ENCODE measurements at places on chromosomes 2 and 18.

DNA sequence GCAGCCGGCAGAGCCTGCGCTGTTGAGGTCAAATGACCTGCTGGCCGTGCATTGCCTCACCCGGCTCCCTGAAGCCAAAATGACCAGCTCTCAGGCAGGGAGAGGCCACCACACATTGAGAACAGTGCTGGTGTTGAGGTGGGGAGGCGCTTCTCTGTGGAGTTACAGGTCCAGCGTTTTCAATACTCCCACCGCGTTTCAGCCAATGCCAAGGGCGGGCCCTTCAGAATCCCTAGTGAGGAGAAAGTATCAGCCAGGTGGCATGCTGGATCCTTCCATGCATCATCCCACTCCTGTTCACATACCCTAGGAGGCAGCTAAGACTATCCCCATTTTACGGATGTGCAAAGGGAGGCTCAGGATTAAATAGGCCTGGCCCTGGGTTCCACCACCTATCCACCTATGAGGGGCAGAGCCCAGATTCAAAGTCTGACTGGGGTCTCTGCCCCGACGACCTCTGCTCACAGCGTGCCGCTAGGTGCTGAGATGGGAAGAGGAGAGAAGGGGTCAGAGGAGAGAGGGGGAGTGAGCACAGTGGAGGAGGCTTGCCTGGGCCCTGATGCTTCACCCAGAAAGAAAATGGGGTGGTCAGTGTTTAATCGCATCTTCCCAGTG lies 137.6 kb upstream of the ID2 start:
- DNase-seq = no peak

DNA sequence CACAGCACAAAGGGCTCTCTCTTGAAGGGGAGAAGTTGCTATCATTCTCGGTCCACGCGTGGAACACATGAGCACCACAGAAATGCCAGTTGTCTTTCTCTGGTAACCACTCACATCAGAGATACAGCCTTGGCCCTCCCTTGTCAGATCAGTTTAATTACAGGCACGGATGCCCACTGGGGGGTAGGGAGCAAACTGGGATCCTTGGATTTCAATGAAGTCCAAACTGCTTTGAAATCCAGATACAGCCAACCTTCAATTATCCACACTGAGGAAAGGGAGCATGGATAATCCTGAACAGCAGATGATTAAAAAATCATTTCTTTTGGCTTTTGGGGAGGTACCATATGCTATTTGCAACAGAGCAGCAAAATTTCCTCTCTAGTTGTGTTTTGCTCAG lies 63.7 kb upstream of the DAPL1 start:
- no peak for DNase-seq

GRCh38 chr2:120283649-120284048 lies 31.0 kb downstream of the RALB start:
- no peak for DNase-seq

GRCh38 chr2:164625378-164625971 lies 4.2 kb upstream of the GRB14 start:
- DNase-seq = peak; percentile 16

- no peak for DNase-seq
Observed at GRCh38 chr2:230777721-230778120, 65.1 kb downstream of the CAB39 start.

GRCh38 chr2:206918263-206918662 lies 21.1 kb upstream of the CPO start:
- DNase-seq = no peak

GRCh38 chr2:138922973-138923563 lies 142.9 kb upstream of the NXPH2 start:
- DNase-seq = no peak

DNA sequence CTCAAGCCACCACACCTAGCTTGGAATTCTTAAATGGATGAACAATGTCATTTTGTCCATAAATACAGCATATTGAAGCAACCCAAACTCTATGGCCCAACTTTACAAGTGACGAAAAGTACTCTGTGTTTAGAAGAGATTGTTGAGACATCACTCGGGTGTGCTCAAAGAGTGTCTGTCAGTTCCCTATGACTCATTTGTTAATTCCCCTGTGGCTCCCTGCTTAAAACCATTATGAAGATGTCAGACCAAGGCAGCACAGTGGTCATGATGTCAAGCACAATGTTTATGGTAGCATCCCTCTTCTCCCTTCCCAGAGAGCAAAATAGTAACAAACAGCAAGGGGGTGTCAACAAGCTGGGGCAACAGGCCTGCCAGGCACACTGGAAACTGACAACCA lies 3.0 kb downstream of the LYG1 start:
- DNase-seq = no peak

DNA sequence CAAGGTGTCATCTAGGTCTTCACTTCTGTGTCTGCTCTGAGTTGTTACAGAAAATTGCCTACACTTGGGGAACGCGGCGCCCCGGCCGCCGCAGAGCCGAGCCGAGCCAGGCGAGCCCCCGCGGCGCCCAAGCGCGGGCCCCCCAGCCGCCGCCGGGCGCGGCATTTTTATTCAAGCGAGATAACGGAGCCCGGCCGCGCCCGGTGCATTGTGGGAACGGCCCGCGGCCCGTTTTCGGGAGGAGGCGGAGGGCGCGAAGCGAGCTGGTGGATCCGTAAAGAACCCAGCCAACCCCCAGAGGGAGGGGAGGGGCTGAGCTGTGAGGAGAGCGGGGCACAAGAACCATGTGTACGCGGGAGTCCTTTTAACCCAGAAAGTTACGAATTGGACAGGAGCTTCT lies 191.8 kb downstream of the FTCDNL1 start:
- DNase-seq = no peak

- no peak for DNase-seq
Observed at GRCh38 chr2:88500691-88501090, 48.2 kb upstream of the FOXI3 start.

GRCh38 chr2:144429396-144430112 lies 90.4 kb downstream of the ZEB2 start:
- no peak for DNase-seq

GRCh38 chr2:77713412-77713811 lies 191.2 kb upstream of the LRRTM4 start:
- DNase-seq = no peak

- no peak for DNase-seq
Observed at GRCh38 chr2:210584834-210585233, 28.4 kb downstream of the CPS1 start.

GRCh38 chr18:40088130-40088529 lies 1866.9 kb upstream of the PIK3C3 start:
- DNase-seq = no peak

DNA sequence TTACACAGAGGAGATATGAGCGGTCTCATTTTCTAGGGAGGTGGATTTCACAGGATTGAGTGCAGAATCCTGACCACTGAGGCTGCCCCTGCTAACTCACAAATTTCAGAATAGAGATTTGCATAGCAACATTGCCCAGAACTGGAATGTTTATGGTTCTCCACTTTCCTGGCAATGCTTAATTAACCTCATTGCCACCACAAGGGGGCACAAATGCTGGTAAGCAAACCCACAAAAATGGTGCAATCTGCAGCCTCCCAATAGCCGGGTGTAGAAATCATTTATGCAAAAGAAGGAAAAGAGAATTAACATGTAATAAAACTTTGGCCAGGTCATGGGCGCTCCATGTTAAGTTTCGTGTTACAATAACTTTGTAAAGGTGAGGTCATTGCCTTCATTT lies 112.4 kb downstream of the CYRIA start:
- no peak for DNase-seq

DNA sequence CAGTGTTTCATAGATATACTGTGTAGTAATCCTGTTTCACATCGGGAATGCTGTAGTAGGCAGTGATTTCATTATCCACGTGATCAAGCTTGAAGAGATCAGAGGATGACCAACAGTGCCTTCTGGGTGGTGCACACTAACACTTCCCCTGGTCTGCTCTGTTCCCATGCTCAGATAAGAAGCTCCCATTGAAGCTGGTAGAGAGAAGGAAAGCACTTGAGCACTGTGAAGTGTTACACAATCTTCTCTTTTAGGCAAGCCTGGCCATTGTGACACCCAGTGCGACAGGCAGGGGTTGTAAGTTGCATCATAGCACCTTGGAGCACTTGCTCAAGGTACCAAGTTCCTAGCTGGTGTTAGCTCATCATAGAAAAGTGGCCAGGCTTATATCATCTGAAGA lies 30.6 kb upstream of the GPD2 start:
- no peak for DNase-seq

DNA sequence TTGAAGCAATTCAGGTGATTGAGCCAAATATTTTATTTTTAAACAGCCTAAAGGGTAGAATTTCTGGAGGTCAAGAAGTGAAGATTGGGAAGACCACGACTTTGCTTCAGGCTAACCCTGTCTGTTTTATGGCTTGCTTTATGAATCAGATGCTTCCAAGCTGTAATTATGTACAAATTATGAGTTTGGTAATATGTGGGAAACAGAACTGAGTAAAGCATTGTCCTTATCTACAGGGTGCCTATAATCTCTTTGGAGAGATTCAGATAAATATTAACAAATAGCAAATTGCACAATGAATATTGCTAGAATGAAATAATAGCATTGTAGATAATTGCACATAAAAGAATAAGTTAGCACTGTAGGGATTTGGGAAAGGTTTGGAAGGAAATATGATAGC lies 539.4 kb upstream of the CDH2 start:
- no peak for DNase-seq

DNA sequence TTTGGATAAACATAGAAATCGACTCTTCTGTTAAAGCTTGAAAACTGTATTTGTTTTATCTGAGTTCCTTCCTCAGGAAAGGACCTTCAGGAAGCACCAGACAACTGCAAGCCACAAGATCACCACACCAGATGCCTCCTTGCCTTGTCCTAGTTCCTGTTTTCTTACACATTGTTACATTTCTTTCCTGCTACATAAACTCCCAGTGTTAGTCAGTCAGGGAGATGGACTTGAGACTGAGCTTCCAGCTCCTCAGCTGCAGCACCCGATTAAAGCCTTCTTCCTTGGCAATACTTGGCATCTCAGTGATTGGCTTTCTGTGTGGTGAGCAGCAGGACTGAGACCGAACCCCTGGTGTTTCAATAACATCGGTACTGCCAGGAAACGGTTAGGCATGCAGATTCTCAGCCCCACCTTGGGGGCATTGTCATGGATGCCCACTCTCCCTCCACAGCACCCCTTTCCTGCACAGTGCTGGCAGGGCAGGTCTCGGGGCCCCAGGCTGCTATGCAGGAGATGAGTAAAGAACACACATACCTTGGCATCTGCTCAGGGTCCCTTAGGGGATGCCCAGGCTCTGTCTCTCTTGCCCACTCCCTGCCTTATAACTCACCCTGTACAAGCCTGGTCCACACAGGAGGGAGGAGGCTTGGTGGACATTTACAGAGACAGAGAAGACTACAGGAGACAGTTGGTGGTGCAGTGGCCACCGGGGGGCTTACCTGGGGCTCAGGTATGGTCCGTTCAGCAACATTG lies 32.6 kb downstream of the ANKMY1 start:
- DNase-seq = no peak

DNA sequence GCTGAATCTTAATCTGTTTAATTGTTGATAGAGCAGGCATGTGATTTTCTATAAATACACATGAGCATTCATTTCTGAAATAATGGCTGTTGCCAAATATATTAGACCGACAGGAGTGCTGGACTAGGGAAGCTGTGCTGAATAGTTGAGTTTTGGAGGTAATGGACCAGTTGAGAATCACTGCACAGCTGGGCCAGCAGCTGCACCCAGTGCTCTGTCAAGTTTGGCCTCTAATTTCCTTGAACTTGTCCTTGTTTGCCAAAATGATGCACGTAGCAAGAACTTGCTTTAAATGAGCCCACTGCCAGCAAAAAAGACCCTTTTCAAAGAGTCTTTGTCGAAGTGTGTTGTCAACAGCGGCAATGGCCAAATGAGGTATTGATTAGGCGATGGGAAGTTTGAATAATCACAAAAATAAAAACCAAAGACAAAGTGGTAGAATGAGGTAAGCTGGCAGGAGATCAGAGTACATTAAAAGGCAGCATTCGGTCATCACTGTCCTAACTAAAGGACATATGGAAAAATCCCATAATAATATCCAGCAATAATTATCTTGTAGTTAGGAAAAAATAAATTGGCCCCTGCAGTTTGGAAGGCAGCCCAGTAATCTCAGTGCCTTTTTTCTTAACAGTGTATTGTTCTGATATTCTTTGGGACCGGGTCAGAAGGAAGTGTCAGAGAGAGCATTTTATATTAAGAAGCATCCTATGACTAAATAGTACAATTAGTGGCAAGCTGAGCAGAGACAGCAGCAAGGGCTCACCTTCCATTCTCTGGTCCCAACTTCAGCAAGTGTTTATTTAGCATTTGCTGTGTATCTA lies 126.2 kb downstream of the RAPGEF4 start:
- no peak for DNase-seq

- no peak for DNase-seq
Observed at GRCh38 chr2:167946441-167946841, 301.0 kb downstream of the STK39 start.

DNA sequence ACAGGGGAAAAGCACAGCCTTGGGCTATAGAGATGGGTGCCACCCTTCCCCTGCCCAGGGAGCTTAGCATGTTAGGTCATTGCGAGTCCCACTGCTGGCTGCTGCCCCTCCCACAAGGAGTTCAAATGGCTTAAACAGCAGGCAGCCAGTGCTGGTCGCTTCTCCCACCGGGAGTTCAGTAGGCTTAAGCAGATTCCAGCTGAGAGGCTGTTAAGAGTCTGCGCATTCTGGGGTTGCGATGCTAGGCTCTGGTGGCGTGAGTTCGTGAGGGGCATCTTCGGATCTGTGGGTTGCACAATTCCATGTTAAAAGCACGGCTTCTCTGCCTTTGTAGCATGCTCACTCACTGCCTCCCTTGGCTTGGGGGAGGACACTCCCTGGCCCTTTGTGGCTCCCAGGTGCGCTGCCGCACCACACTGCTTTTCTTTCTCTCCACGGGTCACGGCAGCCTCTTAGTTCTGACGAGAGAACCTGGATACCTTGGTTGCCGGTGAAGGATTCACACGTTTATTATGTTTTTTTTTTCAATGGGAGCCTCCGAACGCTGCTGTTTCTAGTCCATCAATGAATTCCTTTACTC lies 93.2 kb downstream of the UNC80 start:
- no peak for DNase-seq

DNA sequence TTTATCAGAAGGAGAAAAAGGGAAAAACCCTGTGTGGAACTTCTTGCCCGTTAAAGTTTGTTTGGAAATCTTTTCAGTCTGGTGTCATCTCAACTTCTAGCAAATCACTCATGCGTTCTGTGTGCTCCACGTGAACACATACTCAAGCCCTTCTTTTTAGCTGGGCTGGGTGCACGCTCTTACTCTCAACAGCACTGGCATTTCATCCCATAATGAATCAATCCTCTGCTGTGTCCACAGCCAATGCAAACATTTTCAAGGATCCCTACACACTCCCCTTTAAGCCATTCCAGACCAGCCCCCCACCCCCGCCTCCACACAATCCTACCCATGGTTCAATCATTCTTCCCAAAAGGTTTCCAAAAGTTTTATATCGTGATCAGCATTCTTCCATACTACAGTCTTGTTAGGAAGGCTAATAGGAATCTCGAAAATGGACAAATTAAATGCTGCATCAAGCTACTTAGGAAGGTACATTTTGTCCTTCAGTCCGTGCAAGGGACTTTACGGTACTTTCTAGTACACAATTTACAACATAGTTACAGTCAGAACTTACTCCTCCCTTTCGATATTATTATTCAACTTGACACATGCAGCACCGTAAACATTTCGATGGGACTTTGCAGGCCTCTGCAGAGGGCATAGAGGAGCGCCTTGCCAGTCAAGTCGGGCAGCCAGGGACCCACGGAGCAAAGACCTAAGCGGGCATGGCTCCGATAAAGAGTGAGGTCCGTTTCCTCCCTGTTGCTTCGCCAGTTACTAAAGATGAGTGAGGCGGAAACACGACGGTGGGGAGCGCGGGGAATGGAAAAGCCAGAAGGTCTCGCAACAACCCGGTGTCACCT lies 1.4 kb downstream of the PTGR3 start:
- DNase-seq = no peak

- DNase-seq = no peak
Observed at GRCh38 chr18:48127606-48128005, 197.1 kb upstream of the SMAD2 start.

All from AG04449 (cell line).